ENCODE measurements at places on chromosomes 12 and 14.

DNA sequence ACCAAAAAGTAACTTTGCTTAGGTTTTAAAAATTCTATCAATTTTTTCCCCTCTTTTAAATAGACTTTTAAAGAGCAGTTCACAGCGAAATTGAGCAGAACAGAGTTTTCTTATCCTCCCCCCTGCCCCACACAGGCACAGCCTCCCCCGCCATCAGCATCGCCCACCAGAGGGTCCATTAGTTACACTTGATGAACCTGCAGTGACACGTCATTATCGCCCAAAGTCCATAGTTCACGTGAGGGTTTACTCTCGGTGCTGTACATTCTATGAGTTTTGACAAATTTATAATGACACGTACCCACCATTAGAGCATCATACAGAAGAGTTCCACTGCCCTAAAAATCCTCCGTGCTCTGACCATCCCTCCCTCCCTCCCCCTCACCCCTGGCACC lies 58.4 kb downstream of the FZD10 start:
- DNase-seq: no peak

GRCh38 chr12:98757455-98757854 lies 112.4 kb downstream of the APAF1 start:
- DNase-seq: no peak

GRCh38 chr12:112304436-112304835 lies 77.8 kb downstream of the HECTD4 start:
- no peak for DNase-seq

DNA sequence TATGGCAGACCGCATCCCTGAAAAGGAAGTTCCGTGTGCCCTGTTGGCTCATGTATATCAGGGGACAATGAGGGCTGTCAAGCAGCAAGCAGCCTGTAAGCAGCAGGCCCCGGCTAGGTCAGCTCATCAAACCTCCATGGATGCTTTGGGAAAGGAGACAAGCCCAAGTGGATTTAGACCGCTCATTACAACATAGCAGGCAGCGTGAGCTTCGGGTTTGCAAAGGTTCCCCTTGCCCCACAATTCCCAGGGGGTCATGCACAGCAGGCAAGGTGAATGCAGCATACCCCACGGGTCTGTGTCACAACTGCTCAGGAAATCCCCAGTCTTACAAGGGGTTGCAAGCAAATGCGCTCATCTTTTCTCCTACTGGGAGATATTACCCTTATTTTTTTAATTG lies 54.6 kb downstream of the KCNK13 start:
- no peak for DNase-seq

GRCh38 chr14:78245238-78245637 lies 75.1 kb downstream of the NRXN3 start:
- DNase-seq: no peak
